ENCODE measurements at places on chromosomes 5 and 9.

- DNase-seq = no peak
Measured at GRCh38 chr5:1946776-1947175, 64.1 kb upstream of the IRX4 start.

DNA sequence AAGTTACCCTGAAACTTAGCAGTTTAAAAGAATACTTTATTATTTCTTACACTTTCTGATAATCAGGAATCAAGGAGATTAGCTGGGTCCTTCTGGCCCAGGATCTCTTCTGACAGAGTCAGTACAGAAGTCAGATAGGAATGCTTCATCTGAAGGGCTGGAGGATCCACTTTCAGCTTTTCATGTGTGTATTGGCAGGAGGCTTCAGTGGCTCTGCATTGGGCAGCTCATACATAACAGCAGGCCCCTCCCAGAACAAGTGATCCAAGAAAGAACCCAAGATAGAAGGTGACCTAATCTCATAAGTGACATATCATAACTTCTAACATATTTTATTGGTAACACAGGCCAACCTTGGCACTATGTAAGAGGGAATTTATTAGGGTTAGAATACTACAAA, 258.4 kb downstream of the HCN1 start:
- no peak for DNase-seq

- no peak for DNase-seq
Measured at GRCh38 chr9:1055166-1055565, 5.0 kb downstream of the DMRT2 start.

DNA sequence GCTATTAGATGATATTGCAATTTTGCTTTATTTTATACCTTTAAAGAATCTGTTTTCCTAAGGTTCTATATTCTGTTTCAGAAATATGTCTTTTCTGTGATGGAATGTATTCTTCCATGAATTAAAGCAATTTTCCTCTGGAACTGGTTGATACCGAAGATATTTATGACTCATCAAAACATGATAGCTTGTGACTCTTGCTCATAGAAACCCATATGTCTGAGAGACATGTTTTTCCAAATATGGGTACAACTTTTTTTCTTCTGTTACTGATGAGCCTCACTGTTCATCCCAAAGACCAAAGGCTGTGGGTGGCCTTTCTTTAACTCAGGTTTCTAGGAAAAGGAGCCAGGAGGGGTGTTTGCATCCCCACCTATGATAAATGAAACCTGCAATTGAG, 126.1 kb upstream of the PAPPA start:
- DNase-seq = no peak

GRCh38 chr5:72709341-72709740, 107.1 kb upstream of the TNPO1 start:
- no peak for DNase-seq

DNA sequence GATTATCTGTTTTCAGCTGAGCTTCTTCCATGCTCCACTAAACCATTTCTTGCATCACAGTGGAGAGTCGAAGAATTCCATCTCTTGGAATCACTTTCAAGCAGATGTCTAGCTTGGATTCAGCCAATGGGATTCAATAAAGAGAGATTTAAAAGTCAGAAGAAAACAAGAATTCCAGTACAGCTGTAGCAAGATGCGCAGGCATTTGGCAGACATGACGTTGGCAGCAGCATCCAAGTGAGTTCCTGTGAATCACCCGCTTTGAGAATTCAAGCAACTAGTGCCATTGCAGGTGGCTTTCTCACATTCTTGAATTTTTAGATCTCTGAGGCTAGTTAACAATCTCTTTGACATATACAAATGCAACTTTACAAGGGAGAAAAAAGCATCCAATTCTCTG, 467.0 kb downstream of the CDH10 start:
- DNase-seq = no peak

- DNase-seq = no peak
Measured at GRCh38 chr5:167785106-167785505, 506.3 kb upstream of the WWC1 start.

Data from stimulated activated CD4-positive, alpha-beta T cell treated with anti-CD3 and anti-CD28 coated beads, Interleukin-15, amount 100 ng/mL, for 1 hour (primary cell).